ENCODE measurements at places on chromosomes 6 and 20.

GRCh38 chr20:63501818-63502670, 3.2 kb upstream of the EEF1A2 start:
- DNase-seq = no peak

- DNase-seq = peak; percentile 73
Measured at GRCh38 chr6:35011096-35012041, 122.3 kb downstream of the ANKS1A start.

DNA sequence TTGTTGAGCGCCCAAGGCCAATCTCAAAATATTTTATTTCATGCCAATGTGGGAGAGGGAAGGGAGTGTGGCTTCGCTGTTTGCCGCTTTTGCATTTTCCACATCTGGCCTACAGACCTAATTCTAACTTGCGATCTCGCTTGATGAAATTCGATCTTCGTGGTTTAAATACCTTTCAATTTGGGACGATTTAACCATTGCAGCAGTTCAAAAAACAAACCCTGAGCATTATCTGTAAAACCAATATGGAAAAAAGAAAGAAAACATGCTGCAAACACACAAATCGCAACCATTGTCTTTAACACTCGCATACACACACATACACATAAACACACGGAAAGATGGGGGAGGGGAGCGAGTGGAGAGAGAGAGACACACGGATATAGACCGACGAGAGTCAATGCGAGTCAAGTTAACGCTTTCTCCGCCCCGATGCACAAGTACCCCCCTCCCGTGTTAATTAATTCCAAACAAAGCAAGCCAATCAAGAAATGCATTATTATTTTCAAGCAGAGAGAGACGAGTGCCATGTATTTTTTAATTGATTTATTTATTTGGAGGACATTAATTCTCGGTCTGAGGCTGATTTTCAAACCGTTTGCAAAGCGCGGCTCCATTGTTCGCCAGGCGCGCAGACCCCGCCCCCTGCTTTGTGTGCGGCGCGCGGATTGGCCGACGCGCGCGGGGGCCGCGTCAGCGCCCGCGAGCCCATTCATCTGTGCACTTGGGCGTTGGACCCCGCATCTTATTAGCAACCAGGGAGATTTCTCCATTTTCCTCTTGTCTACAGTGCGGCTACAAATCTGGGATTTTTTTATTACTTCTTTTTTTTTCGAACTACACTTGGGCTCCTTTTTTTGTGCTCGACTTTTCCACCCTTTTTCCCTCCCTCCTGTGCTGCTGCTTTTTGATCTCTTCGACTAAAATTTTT, at the start of gene MARCKS:
Gene MARCKS (plus strand): TSS at position 721 of the 931 bp plus-strand sequence. CDS start 401 bp downstream, outside the sequence.
- peak; percentile 51 for DNase-seq

GRCh38 chr6:43491750-43492661, 14.6 kb downstream of the TJAP1 start:
- DNase-seq = no peak

- no peak for DNase-seq
Measured at GRCh38 chr20:3080939-3081388, 3.6 kb downstream of the AVP start.

- DNase-seq = no peak
Measured at GRCh38 chr6:23980965-23981364, 145.1 kb upstream of the NRSN1 start.

- no peak for DNase-seq
Measured at GRCh38 chr20:4415281-4415680, 306.4 kb upstream of the PRND start.

DNA sequence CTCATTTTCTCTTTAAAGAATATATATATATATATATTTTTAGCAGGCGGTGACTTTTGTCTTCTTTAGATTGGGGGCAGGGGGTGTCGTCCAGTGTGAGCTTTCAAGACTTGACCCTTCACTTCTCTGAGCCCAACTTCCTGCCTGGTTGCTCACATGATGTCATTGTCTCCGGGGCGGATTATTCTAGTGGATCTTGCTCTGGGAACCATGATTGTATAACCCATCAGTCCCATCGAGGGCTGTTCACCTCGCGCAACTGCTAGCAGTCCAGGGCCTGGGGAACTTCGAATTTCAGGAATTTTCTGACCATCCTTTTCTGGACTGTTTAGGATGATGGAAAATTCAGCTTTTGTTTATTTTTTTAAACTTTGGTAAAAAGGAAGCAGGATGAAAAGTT, 1.0 kb downstream of the IGF2R start:
- DNase-seq = peak; percentile 72

- no peak for DNase-seq
Measured at GRCh38 chr6:8079126-8079525, 14.9 kb upstream of the BLOC1S5 start.

- DNase-seq = no peak
Measured at GRCh38 chr20:45407067-45407745, 883 bp upstream of the DBNDD2 start.

- no peak for DNase-seq
Measured at GRCh38 chr20:16061351-16061750, 511.9 kb downstream of the KIF16B start.

DNA sequence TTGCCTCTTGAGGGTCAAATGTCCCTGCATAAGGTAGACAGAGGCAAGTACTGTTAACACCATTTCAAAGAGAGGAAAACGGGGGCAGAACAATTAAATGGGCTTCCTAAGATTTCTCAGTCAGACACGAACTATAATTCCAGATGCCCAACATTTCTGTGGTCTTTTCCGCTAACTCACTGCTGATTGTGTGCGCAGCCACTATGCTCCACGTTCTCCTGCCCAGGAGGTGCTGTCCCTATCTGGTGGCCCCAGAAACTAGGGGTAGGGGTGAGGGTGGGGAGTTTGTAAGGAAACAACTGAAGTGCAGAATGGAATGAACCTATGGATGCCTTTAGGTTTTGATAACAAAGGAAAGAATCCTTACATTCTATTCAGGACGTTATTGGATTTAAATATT, 86.1 kb upstream of the BACH2 start:
- DNase-seq = no peak

- no peak for DNase-seq
Measured at GRCh38 chr20:23436681-23437080, 2.8 kb upstream of the CSTL1 start.

DNA sequence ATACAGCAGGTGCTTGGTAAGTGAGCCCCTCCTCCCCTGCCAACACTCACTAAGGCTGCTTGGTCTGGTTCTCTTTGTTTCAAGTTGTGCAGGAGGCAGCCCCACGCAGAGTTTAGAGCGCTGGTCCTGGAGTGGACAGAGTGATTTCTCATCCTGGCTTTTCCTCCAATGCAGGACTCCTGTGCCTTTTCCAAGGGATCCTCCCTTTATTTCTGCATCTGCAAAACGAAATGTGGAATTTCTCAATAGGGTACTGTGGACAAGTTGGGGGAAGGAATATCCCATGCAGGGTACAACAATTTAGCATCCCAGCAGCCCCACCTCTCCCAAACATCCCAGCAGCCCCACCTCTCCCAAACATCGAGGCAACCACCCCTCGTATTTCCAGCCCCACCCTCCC, 30.6 kb upstream of the CCDC167 start:
- DNase-seq = no peak

GRCh38 chr6:170455335-170455979, 97.7 kb downstream of the PSMB1 start:
- no peak for DNase-seq

DNA sequence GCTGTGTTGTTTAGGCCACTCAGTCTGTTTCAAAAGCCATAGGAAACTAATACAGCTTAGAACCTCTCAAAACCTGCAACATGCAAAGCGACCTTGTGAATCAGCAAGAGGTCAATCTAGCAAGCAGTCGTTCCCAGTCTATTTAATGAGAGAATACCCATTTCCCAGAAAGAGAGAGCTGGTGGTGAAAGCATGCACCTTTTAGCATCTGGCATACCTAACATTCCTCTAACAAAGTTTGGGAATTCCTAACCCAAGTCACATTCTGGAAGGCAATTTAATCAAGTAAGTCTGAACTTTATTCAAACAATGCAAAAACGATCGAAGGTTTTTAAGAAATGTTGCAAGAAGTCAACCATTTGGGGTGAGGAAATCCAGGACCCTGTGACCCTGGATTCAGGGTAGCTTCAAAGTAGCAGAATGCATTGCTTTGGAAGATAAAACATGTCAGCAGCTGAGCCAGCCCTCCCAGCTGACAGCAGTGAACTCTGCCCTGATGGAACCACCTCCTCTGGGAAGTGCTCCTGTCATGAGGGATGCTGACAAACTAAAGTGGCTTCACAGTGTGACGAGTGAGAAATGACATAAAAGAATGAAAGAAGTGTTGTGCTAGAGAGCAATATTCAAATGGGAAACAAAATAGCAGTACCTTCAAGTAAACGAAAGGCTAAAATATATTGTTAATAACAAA, 104.8 kb downstream of the GMDS start:
- DNase-seq = no peak

DNA sequence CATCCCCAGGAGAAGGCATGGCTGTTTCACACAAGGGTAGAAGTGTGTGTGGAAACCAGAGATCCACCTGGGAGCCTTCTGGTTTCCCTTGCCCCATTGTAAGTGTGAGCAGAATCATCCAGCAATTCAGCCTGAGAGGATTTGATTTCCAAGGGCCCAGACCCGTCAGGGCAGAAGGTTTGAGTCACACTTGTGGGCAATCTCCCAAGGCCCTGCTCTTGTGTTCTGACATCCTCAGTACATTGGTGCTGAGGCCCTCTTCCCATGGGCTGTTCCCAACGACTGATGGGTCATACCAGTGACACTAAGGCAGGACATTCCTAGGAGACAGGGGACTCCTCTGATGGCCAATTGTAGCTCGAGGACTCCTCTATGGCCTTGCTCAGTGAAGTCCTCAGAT, 58.2 kb upstream of the POLR1H start:
- DNase-seq = no peak

DNA sequence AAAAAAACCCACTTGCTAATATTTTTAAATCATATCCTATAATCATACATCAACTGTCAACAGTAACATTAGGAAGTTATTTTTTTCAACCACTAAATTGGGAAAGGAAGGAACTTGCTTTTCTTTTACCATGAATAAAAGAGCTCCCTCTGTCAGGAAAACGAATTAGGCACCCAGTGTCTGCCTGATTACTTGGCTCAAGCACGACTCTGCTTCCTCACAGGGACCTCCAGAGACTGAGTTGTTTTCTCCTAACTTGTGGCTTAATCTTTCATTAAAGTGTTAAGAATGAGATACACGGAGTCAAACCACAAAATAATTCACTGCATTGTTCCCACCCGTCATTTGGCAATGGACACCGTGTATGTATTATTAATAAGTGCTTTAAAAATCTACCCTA, 1405.1 kb upstream of the EYS start:
- no peak for DNase-seq

DNA sequence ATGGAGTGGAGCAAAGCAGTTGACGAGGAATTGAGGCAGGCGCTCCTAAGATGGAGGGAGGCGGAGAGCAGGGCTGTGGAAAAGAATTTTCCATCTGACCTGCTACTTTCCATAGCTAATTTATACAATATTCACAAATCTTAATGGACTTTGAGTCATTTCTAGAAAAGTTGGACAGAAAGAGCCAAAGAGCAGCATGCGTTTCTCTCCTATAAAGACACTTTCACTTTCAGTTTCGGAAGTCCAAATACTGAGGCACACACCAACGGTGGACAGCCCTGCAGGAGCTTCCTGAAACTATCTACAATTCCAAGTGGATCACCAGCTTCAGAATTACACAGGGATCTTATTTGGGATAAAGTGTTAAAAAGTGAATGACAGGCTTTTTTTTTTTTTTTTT, 43.5 kb downstream of the PANK2 start:
- DNase-seq = no peak

DNA sequence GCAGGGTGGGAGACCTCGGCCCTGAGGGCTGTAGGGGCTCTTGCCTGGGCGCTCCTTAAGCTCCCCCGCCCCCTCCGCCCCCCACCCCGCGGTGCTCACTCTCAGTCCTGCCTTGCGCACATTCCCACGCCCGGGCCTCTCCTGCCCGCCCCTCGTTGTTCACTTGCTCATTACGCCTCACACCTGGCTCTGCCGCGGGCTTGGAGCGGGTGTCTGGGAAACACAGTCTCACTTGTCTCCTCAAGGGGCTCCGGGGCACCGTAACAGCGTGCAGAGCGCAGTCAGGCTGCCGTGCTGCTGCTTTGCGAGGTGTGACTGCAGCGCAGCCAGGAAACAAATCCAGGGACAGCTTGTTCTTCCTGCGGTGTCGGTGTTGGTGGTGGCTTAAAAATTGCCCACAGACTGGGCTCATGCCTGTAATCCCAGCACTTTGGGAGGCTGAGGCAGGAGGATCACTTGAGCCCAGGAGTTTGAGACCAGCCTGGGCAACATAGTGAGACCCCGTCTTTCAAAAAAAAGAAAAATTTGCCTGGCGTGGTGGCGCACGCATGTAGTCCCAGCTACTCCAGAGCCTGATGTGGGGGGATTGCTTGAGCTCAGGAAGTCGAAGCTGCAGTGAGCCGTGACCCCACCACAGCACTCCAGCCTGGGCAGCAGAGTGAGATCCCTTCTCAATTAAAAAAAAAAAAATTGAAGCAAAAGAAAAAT, 4.6 kb downstream of the NPBWR2 start:
- DNase-seq = no peak

DNA sequence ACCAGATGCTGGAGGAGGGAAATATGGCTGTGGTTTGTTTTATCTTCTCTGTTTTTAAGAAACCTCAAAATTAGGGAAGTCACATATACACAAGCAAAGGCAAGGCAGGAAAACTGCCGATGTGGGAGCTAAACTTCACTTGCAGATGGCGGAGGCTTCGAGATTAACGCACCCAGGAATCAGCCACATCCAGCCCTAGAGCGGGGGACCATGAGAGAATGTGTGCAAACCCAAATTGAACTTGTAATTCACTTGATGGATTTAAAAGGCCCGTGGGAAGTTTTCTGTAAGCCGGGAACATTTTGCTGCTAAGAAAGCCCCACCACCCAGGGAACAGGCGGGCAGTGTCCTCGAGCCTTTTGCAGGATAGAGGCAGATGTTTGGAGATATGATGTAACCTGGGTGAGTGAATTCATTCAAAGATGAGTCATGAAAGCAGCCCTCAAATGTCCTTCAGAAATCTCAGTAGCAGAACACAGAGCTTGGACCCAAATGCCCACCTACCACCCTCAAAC, 39.9 kb downstream of the PREX1 start:
- DNase-seq = peak; percentile 52

DNA sequence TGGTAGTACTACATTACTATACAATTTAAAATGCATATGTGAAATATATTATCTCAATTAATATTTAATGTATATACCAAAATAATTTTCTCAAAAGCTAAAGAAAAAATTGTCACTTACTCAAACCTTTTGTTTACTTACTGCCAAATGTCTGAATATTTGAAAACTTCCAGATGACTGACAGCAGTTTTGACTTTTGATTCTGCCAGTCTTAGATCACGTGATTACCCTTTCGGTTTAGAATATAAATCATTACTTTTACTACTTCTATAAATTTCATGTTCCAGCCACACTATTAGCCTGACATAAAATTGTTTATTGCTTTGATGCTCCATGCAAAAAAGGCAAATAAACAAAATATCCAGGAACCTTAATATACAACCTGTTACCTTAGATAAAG, 680.7 kb upstream of the ID4 start:
- DNase-seq = no peak

GRCh38 chr6:83615025-83615999, 93.6 kb downstream of the SNAP91 start:
- DNase-seq = peak; percentile 18

Measured in activated CD4-positive, alpha-beta T cell treated with anti-CD3 and anti-CD28 coated beads, Interleukin-2, Interleukin-6, amounts not matched to agents 100 ng/mL and 50 ng/mL, durations not matched to agents 16 hours and 8 hours (primary cell).